Glomerular endothelial cell (primary cell): ENCODE measurements at places on chromosomes 7 and 10. TPM values are rescaled to one million over a fixed set of nuclear protein-coding genes. Genes with fewer than 3 reads are reported as not detected.
A peak's percentile ranks its signal among the peaks of the same experiment; 100 is the strongest.

DNA sequence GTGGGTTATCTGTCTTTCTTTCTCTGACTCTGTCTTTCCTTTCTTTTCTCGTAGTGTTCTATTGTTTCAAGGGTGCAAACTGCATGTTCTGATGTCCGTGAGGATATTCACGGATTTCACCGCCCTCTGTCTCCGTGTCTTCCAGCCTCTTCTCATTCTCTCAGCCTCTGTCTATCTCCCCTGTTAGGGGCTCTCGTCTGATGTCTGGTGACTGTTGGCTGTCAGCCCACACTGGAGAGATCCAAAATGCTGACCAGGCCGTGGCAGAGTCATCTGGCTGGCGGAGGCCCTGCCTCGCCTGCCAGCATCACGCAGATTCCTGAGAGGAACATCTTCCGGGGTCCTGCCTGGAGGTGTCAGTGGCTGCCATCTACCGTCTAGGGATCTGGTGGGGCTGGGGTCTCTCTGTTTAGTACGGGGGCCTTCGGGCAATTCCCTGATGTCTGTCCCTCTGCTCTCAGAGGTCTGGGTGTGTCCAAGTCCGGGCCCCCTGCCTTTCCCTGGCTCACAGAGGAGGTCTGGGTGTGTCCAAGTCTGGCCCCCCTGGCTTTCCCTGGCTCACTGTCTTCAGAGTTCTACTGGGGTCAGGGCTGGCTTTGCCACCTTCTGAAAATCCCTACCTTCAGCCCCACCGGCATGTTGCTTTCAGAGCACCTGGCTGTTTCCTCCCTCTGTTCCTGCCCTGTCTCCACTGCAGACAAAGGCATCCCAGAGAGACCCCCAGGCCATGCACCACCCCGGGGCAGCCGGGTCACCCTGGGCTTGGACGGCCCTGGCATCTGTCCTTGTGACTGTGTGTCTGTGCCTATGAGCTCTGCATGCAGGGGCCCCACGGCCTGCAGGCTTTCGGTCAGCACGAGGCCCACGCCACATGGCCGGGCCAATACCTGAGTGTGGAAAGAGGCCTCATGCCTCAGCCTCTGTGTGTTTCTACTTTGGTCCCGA, 14.0 kb upstream of the SCART1 start:
- DNase-seq: no peak

- no peak for DNase-seq
These were observed 98.5 kb upstream of the INSIG1 start for GRCh38 chr7:155198901-155199845.

- no peak for DNase-seq
These were observed 4.0 kb upstream of the ADAP1 start for GRCh38 chr7:958221-959200.

GRCh38 chr10:113434950-113435349, 117.9 kb upstream of the HABP2 start:
- DNase-seq: no peak

DNA sequence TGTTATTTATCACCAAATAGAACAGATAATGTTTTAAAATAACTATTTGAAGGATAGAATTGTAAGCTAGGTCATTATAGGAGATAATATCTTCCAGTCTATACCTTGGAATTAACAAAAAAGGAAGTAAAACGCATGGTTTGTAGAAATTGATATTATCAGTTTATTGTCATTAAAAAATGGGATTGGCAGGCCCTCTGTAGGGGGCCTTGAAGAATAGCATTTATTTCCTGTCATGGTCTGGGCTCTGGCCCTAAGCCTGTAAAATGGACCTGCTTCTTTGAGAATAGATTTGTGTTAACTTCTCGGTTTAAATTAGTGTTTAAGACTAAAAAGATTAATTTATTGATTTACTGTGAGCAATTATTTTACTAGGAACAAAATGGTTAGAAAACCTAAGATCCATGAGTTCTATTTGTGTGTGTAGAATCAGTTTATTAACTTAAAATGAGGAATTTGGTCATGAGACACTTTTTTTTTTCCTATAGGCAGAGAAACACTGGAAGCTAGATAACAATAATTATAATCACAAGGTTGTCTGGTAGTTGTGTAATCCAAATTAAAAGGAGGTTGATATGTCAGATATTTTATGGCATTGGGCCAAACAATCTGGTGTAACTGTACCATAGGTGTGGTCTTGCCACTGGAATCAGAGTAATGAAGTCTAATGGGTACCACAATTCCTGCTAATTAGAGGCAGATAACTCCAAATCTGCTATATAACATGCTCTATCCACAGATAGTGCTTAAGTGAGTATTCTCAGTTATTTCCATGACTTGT, 197.4 kb upstream of the FOXP2 start:
- DNase-seq: no peak

DNA sequence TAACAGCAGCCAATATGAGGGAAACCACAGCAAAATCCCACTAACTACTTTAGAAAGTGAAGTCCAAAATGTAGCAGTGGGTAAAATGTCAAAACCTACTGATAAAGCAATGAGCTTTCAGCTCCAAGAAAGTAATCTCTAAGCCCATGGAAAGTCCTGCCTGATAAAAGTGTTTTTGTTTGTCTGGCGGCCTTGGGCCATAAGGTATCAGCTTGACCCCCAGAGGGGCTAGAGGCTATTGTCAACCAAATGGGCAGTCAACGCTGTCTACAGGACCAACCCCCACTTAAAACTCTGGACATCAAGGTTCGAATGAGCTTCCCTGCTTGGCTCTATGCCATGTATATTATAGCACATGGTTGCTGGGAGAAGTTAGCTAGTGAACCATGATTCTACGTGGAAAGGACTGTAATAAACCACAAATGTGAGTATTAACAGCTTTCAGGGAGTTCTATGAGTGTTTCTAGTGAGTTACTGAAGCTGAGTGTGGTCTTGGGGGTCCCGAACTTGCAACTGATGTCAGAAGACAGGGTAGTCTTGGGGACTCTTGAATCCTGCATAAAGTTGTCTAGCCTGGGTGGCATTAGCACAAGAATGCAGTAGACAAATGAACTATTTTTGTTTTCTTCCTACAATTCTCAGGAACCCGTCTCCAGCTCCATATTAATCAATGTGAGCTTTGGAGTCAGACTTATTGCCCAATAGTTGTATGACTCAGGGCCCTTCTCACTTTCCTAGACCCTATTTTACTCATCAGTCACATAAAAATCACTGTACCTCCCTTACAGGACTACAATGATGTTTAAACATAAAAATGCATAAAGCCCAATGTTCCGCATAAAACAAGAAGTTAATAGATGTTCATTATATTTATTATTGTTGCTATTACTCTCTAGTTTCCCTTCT, 164.9 kb downstream of the DGKI start:
- DNase-seq: no peak

DNA sequence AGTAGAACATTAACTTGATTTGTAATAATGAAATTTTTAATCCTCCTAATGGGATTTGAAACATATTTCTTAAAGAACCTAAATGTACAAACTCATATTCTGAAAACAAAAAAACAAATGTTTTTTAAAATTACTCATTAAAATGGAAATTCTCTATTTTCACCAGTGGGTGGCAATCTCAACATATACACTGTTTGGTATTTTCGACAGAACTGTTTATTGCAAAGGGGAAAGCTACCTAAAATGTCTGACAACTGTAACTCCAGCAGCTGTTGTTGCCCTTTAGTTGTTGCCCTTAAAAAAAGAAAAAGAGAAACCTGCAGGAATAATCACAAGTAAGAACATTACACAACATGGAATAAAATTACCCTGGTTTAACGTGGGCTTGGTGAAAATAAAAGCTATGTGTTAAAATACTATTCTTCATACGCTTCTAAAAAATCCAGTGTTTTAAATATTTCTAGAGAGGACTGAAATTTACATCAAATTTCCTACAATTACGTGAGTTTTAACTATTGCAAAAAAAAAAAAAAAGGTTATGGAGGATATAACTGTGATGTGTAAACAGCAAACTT, 54.5 kb downstream of the COL1A2 start:
- DNase-seq: peak; percentile 31

GRCh38 chr10:79608505-79609375, 2.0 kb upstream of the SFTPA1 start:
- no peak for DNase-seq

GRCh38 chr10:89536013-89536354, 590 bp upstream of the SLC16A12 start:
- DNase-seq: no peak

- no peak for DNase-seq
These were observed 32.5 kb downstream of the GHRHR start for GRCh38 chr7:30996256-30996655.

DNA sequence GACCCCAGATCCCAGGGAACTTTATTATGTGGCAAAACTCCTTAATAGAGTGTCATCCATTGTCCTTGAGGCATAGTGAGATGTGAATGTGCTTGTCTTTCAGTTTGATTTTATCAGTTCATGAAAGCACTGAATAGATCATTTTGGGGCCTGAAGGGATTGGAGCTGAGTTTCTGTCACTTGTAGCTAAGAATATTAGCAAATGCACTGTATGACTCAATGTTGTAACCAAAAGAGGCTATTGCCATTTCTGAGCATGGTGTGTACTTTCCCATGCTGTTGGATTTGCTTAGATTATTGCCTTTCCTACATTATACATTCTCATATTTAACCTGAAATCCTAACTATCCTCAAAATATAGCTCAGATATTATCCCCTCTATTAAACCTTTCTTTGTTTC, 130.4 kb downstream of the PRKG1 start:
- no peak for DNase-seq

GRCh38 chr7:50427518-50427917, 22.6 kb downstream of the FIGNL1 start:
- DNase-seq: no peak

GRCh38 chr7:7099584-7100014, 82.7 kb upstream of the C1GALT1 start:
- peak; percentile 91 for DNase-seq

DNA sequence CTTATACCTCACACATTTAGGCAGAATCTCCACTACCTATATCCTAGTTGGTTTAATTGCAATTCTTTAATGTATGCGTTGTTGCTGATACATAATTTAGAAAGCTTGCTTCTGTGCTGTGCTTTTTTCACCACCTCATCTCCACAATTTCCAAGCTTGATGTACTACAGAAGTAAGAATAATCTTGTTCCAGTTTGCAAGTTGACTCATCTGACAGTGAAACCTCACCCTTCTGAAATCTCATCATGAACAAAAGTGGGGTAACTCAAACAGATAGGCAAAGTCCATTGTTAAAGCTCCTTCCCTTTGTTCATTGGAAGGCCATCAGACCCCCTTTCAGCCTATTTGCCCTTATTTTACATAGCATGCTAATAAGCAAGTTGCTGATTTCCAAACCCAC, 13.6 kb downstream of the EIF4EBP2 start:
- DNase-seq: no peak

DNA sequence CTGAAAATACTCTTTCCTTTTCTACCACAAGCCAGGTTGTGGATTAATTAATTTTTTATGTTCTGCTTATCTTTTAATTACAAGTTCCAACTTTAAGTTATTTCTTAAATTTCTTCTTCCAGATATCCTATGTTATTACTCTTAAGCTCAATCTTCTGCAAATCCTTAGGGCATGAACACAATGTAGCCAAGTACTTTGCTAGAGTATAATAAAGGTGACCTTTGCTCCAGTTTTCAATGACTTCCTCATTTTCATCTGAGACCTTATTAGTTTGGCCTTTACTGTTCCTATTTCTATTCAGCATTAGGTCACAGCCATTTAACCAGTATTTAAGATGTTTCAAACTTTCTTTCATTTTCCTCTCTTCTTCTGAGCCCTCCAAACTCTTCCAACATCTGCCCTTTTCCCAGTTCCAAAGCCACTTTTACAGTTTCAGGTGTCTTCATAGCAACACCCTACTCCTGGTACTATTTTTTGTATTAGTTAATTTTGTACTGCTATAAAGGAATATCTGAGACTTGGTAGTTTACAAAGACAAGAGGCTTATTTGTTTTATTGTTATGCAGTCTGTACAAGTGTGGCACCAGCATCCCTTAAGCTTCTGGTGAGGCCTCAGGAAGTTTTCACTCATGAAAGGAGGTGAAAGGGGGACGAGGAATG, 886.2 kb upstream of the GHITM start:
- no peak for DNase-seq

- DNase-seq: no peak
These were observed 2.4 kb downstream of the FEZF1 start for GRCh38 chr7:122301858-122302760.

DNA sequence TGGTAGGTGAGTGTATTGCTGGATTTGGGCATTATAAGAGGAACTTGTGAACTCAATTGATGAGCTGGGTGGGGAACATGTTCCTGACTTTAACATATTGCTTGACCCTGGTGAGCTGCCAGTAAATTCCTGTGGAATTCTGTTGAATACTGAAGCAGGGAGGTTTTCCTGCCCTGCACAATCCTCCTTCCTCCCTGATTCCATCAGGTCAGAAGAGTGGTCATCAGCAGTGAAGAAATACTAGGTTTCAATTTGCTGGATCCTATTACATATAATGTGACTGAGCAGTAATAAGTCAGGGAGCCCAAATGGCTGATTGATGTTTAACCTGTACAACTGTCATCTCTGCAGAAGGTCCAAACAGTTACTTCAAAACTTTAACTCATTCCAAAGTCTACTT, 581.2 kb downstream of the SUGCT start:
- DNase-seq: no peak

GRCh38 chr7:44258865-44259546, 58.2 kb downstream of the YKT6 start:
- DNase-seq: no peak

DNA sequence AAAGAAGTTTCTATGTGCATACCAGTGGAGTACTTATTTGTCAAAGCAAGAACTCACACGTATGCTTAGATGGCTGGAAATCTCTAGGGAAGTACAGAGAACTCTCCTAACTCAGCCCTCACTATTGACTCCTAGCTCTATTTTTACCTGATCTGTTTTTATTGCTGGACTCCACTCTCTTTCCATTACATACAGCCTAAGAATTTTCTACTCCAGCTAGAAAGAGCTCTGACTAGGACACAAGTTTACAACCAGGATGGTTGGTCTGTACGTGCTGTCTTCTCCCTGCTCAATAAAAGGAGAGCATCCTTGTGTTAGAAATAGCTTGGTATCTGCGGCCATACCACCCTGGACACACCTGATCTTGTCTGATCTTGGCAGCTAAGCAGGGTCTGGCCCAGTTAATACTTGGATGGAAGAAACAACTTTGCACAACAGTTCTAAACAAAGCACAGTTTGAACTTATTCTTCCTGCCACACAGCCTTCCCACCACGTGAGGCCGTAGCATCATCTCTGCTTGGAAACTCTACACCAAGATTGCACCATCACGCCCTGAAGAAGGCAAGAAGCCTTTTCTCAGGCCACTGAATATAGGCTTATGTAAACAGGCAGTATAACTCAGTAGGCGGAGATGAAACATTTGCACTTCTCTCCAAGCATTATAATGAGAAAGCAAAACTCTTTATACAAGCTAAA, 50.7 kb downstream of the KCNMA1 start:
- no peak for DNase-seq

The CHAT gene
- not detected in 2 replicates for total RNA-seq

The TUBAL3 gene
- 0.12 TPM in 1 of 2 replicates, not detected in the other for total RNA-seq

The FXYD4 gene
- total RNA-seq: not detected in 2 replicates

The EFCAB10 gene
- total RNA-seq: not detected in 2 replicates

The MYL10 gene
- total RNA-seq: not detected in 2 replicates

The SLC35G1 gene
- total RNA-seq: 1.4 and 2.7 TPM in 2 replicates

The CCDC172 gene
- total RNA-seq: not detected in 2 replicates

The ARHGAP22 gene
- 64.5 and 65.8 TPM in 2 replicates for total RNA-seq

The MGAM2 gene
- total RNA-seq: not detected in 2 replicates
